Renal cortical epithelial cell (primary cell): ENCODE measurements at places on chromosomes 11 and 22.

DNA sequence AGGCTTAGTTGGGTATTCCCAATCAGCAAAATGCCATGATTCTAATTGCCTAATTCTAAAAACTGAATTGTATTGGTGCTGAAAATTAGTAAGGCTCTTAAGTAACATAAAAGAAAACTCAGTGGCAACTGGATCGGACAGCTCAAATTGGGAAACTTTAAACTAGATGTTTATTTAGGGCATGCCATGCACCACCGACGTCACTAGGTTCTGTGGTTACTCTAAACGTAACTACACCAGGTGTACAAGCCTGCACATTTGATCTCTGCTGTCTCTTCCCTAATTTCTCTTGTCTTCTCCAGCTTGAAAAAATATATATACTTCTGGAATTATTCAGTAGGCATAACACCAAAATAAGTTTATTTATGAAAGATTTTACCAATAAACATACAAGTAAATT lies 378.2 kb downstream of the DCDC1 start:
- DNase-seq: no peak

DNA sequence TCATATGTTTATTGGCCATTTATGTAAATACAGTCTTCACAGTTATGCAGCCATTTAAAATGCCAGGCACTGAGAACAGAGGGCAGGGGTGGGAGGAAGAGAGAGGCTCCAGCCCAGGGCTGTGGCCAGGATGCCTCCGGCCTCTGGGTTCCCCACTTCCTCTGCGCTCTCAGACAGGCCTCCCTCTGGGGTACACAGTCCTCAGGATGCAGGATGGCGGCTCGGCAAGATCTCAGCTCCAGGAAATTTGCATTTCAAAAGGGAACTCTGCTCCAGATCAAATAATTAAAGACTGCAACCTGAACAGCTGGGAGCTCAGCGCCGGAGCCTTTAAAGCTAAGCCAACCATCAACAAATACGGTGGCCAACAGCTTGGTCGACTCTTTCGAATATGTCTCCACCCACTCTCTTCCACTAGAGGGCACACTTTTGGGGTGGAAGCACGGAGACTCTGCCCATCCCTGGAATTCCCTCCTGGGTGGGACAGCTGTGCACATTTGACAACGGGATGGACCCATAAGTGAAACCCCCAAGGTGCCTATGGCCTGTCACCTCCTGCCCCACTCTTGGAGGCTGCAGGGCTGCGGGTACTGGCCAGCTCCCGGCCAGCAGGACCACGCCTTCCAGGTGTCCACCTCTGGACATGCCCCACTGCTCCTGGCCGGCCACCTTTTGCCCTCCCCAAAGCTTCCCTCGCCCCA lies 1044.7 kb downstream of the BRD1 start:
- no peak for DNase-seq

DNA sequence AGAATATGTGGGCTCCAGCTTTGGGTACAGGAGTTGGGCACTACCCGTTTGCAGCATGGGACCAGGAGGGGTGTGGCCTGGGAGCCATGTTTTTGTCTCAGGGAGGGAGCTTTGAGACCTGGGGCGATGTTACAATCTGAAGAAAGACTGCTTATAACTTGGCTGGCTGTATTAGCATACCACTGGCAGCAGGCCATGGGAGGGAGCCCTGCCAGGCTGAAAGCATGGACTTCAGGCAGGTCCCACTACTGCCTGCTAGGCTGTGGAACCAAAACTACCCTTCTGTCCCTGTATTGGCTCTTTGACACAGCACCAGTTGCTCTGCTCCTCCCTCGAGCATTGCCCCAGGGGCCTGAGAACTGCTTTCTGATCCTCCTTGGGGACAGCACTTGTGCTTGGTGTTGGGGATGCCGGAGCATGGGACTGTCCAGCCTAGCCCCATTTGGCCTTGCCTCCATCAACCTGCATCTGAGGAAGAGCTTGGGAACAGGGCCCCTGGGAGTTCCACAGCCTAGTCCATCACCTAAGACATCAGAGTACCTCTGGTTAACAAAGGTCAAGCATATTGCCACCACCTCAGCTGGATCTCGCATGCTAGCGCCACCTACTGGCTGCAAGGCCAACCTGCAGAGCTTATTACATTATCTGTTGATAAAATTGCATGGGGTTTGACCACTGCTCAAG lies 217.4 kb downstream of the SBF2 start:
- no peak for DNase-seq

DNA sequence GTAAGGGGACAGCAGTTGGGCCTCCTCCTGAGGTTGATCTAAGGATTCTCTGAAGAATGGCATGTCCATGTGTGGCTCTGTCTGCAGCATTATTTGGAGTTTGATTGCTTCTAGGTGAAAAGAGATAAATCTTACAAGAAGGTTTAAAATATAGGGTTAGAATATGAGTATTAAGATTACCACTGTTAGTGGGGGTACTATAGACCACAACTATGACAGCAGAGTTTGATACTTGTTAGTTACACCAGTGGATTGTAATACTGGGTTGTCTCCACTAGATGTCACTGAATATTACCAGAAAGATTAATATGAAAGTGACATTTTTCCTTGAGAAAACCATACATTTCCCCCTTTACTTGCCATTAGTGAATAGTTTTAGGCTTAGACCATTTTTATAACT lies 47.9 kb downstream of the ZNF280B start:
- no peak for DNase-seq
